ENCODE measurements at places on chromosomes 2 and 18.

DNA sequence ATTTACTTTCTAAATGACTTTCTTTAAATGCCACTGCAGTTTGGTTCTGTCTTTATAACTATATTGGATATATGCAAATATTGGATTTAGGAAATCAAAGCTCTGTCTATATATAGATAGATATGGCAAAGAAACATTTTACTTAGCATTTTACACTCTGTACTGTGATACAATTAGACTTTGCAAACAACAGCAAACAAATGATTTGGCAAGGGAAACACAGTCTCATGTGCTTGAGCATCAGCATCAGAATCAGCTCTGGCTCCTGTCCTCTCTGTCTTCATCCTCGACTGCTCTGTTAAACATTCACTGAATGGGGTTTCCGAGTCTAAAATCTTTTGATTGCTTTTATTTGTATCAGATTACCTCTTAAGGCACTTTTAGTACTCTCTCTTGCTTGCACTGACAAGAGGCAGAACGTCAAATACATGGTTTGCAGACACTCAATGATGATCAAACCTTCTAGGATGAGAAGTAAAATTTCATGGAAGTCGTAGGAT, 176.8 kb upstream of the LRP1B start:
- no peak for DNase-seq

- no peak for DNase-seq
Observed at GRCh38 chr18:73232933-73233332, 365.1 kb upstream of the NETO1 start.

DNA sequence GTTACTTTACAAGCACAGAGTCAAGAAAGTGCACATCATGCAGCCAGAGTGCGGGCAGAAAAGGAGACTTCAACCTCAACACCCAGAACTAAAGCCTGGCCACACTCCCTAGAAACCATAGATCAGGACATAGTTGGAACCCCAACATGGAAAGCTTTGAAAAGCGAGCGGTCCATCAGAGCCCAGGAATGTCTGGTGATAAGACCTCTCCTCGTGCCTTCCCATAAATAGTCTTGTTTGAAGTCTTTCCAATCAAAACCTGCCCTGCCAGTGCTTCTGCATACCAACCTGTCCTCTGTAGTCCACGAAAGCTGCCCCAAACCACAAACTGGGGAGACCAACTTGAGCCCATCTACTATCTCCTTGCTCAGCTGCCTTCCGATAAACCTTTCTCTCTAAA, 55.5 kb downstream of the NEURL3 start:
- DNase-seq, result no peak

GRCh38 chr2:25125976-25126375, 42.4 kb downstream of the POMC start:
- DNase-seq, result no peak

GRCh38 chr2:222892761-222893160, 31.9 kb downstream of the ACSL3 start:
- no peak for DNase-seq

DNA sequence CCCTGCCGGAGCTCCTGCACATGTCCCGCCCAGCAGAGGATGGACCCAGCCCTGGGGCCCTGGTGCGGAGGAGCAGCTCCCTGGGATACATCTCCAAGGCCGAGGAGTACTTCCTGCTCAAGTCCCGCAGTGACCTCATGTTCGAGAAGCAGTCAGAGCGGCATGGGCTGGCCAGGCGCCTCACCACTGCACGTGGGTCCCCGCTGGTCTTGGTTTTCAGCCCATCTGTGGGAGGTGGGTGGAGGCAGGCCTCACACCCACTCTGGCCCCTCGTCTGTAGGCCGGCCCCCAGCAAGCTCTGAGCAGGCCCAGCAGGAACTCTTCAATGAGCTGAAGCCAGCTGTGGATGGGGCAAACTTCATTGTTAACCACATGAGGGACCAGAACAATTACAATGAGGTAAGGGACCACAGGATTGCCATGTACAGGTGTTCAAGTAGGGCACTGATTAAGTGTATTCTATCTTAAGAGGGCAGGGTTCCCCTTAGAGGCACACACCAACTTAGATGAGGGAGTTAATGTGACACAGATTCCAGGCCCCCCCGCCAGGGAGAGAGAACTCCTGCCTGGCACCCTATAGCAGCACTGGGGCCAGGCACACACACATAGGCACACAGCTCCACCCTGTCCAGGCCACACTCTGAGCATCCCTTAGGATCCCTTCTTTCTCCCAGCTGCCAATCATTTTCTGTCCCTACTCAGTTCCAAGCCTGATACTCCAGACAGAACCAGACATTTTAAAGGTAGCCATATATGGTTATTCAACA, 5.4 kb upstream of the CHRNG start:
- no peak for DNase-seq

- DNase-seq, result no peak
Observed at GRCh38 chr2:1257334-1257733, 155.9 kb upstream of the TPO start.

DNA sequence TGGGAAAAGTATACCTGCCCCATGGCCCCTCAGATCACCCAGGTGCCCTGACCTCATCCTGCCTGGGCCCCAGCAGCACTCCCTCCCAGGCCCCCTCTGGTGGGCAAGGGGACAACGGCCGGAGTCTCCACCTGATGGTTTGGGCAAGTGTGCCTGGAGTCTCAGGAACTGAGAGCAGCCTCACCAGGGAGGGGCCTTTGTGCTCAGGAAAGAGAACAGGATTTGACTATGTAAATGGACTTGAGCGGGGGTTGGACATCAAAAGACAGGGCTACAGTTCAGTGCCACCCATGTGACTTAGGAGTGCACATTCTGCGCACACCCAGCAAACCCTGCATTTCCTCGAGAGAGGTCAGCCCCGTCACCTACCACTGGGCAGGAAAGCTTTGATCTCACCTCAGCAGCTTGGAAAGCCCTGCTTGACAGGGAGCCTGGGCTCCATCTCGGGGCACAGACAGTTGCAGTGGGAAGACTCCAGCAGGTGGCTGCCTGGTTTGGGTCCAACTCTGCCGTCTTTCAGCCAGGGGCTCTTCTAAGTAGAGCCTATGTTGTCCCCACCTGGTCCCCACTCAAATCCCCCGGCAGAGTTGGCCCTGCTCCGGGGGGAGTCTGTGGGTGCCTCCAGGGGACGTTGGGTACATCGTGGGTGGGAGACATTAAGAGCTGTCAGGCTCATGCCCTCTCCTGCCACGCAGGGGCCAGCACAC, 3.3 kb downstream of the INPP5D start:
- no peak for DNase-seq

DNA sequence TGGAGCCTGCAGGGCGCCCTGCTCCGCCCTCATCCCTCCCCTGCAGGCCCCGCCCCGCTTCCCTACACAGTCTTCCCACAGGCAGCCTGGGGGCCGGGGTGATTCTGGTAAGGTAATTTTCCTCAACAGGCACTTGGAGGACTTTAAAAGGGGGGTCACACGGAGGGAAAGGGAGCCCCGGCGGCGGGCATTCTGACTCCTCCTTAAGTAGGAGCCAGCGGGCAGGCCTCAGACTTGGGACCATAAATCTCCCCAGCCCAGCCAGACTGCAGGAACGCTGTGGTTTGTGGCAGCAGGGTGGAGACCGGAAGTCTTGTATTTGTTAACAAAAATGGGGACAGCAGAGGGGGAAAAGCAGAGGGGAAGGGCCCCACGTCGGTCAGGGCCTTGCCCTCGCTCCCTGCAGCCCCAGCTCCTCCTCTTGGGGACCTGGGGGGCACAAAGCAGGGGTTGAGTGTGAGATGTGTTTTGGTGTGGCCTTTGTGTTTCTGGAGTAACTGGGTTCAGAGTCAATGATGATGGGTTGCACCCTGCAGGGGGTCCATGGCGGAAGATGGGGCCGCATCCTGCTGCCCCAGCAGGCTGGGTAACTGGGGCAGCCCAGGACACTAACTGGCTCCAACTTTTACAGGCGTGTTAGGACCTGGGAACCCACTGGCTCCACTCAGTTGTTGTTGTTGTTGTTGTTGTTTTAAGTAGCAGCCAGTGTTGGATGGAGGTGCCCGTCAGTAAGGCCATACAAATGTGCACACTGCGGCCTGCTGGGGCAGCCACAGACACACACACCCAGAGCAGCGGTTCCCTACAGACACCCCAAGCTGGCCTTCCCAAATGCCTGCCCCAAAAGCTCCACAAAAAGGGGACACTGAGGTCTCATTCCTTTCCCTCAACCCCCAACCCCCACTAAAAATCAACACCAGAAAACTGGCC, 27.7 kb downstream of the SMAD7 start:
- DNase-seq, result no peak

- DNase-seq, result no peak
Observed at GRCh38 chr2:105324732-105325131, 4.8 kb downstream of the TGFBRAP1 start.

- DNase-seq, result no peak
Observed at GRCh38 chr18:46531482-46531881, 125.5 kb downstream of the LOXHD1 start.

GRCh38 chr2:232609607-232610006, 23.8 kb upstream of the EFHD1 start:
- no peak for DNase-seq

DNA sequence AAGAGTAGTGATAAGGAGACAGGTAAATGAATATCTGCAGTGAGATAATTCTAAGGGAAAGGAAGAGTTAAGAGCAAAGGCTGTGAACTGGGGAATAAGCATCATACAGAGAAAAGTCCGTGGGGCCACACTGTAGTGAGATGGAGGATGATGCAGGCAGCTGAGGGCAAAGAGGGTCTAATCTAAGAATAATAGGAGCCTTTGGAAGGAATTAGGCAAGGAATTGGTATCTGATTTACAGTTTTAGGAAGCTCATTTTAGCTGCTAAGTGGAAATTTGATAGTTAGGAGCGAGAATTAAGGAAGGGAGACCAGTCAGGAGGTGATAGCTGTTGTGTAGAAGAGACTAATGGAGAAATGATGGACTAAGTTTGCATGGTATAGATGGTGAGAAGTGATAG, 43.5 kb downstream of the KIF5C start:
- no peak for DNase-seq
